Fibroblast of pulmonary artery (primary cell): ENCODE measurements at places on chromosomes 12 and 14.

DNA sequence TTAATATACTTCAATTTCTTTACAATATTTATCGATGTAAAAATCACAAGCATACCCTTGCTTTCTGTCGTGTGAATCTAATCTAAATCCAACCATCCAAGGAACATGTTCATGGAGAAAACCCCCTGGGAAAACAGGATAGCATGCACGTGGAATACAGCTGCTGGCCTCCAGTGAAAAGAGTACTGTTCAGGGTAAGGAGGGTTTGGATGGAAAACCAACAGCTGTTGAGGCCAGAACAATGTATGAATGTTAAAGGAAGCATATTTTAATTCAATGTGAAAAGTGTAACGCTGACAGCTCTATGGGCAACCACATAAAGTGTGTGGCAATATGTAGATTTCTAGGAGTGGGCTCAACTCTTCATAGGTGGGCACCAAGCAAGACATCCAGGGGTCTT lies 344.0 kb downstream of the TMEM132D start:
- no peak for DNase-seq

DNA sequence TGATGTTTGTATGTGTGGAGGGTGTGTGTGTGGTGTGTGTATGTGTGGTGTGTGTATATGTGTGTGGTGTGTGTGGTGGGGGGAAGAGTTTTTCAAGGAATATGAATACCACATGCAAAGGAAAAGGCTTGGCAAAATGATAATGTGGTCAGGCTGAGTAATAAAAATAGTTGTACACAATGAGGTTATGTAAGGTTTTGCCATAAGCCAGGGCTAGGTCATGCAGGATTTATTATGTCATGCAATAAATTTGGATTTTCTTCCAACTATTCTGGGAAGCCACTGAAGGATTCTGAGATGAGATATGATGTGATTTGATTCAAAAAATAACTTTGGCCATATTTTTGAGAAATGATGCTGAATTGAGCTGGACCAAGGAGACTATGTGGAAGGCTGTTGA lies 1191.6 kb upstream of the SEL1L start:
- DNase-seq = peak; percentile 0

- DNase-seq = peak; percentile 67
Observed at GRCh38 chr12:44000309-44000952, 164.6 kb downstream of the TMEM117 start.

DNA sequence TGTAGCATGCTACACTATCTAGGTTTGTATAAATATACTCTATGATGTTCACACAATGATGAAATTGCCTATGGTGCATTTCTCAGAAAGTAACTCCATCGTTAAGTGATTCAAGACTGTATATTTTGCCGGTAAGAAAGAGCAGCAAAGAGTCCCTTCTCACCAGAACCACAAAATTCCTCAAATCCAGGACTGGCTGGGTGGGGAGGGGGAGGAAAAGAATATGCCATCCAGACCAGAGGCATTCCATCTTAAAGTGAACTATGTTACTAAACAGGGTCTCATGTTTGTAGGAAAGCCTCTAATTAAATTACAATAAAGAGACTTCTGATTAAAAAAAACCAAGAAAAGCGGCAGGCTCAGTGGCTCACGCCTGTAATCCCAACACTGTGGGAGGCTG lies 11.5 kb downstream of the UBE2N start:
- DNase-seq = no peak

DNA sequence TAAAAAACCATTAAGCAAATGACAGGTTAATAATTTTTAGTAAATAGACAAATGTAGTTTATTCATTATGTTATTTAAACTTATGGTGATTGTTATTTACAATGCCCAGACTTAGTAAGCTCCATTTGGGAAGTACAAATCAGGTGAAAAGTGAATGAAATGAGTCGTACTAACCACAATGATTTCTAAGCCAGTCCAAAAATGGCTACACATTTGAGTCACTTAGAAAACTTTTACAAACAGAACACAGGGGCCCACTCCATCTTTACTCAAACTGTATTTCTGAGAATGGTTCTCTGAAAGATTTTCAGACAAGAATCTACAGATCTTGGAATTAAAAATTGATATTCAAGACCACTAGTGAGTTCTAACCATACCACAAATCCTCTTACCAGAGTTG lies 653.3 kb upstream of the MIS18BP1 start:
- DNase-seq = no peak

DNA sequence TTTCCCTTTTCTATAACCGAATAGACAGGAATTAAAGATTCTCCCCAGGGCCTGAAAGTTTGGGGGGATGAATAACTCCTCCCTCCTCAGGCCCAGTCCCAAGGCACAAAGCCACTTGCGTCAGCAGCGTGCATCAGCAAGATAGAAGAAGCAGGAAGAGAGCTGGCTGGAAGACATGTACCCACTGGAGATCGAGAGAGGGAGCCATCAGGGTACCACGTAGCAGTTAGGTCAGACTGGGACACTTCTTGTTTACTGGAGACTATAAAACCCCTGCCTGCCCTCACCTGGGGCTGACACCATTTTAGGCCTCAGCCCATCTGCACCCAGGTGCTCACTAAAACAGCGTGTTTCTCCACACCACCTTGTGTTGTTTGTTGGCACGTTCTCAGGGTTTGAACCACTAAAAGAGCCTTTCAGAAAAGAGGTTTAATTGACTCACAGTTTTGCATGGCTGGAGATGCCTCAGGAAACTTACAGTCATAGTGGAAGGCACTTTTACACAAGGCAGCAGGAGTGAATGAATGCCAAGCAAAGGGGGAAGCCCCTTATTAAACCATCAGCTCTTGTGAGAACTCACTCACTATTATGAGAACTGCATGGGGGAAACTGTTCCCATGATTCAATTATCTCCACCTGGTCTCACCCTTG lies 93.2 kb downstream of the TMTC3 start:
- DNase-seq = no peak

DNA sequence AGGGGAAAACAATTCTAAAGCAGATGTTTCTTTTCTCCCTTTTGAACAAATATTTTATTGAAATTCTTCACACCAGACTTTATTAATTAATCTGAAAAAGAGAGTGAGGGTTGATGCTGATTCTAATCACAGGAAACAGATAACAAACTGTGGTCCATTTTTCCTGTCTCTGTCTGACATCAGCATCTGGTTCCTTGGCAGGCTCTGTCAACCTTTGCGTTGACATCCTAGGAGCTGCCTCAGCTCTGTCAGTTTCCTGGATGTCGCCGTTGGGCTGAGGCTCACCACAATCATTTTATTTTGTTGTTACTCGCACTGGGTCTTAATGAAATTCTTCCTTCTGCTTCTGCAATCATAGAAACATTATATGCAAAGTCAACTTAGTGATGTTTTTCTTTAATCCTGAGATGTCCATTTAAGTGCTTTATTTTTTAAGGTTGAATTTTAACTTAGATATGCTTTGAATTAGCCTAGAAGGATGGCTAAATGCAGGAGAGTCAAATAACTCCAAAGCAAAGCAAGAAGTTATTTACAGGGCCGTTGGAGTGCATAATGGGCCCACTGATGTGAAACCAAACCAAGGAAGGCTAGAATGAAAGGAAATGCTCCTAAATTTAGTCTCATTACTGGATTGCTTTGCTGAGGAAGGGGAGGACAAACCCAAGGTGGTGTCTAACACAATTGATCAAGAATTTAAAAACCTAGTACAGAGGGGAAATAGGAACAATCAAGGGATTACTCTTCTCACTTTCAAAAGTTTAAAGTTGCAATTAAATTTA lies 542.4 kb downstream of the FLRT2 start:
- DNase-seq = no peak

GRCh38 chr12:1949771-1950470 lies 31.5 kb upstream of the CACNA2D4 start:
- no peak for DNase-seq

DNA sequence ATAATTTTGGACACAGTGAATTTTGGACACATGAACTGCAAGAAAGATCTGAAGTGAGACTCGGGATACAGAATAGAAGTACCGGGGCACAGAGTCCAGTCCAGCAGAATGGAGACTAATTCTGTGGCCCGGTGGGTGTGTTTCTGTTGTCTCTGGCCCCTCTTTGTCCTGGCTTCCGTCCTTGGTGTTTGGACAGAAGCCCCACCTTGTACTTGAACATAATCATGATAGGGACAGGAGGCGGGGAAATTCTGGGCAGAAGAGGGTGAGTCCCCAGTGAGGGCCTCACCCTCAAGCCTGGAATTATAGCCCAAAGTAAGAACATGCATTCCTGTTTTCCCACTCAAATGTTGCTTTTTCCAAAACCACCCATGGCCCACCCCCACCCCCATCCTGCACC lies 39.9 kb downstream of the TNFAIP2 start:
- no peak for DNase-seq
